ENCODE measurements at places on chromosomes 11 and 22. TPM values are rescaled to one million over a fixed set of nuclear protein-coding genes. Genes with fewer than 3 reads are reported as not detected.

The CCDC188 gene
- 5.0 TPM for total RNA-seq

The CCDC15 gene
- total RNA-seq = 2.1 TPM

The MS4A15 gene
- not detected for total RNA-seq

The HEPHL1 gene
- total RNA-seq = not detected

- no peak for DNase-seq
These were observed 17.8 kb upstream of the PIM3 start for GRCh38 chr22:49942565-49943404.

DNA sequence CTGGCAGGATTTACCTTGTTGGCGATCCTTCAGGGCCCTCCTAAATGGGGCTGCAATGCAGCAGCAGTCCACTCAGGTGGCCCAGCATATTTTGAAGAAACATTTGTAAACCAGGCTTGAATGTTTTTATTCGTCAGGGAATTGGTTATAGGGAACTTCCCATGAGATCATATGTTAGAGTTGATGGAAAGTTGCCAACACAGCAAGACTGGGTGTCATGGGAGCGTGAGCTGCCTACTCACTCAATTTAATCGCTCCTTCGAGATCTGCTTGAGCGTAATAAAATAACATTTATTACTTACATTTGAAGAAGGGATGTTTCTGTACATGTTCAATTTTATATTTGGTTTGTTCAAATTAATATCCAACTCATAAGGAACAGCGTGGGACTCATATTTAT lies 19.4 kb downstream of the OR2AT4 start:
- DNase-seq = no peak

DNA sequence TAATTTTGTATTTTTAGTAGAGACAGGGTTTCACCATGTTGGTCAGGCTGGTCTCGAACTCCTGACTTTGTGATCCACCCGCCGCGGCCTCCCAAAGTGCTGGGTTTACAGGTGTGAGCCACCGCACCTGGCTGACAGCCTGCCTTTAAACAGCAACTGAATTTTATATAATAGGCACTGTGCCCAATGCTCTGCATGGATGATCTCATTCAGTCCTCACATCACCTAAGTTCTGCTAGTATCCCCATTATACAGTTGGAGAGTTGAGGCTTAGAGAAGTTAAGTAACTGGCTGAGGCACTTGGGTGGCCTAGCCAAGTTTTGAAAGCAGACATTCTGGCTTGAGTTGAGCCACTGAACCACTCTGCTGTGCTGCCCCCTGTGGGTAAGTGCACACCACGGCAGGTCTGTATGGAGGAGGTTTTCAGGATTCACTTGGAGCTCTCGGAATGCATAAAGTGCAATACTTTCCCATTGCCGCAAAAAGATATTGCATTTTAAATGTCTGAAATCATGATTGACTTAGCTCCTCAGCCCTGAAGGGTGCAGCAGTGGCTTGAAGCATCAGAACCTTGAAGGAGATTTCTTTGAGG lies 112.4 kb downstream of the LDLRAD3 start:
- DNase-seq = no peak

GRCh38 chr11:115886422-115886733 lies 382.2 kb upstream of the CADM1 start:
- no peak for DNase-seq

DNA sequence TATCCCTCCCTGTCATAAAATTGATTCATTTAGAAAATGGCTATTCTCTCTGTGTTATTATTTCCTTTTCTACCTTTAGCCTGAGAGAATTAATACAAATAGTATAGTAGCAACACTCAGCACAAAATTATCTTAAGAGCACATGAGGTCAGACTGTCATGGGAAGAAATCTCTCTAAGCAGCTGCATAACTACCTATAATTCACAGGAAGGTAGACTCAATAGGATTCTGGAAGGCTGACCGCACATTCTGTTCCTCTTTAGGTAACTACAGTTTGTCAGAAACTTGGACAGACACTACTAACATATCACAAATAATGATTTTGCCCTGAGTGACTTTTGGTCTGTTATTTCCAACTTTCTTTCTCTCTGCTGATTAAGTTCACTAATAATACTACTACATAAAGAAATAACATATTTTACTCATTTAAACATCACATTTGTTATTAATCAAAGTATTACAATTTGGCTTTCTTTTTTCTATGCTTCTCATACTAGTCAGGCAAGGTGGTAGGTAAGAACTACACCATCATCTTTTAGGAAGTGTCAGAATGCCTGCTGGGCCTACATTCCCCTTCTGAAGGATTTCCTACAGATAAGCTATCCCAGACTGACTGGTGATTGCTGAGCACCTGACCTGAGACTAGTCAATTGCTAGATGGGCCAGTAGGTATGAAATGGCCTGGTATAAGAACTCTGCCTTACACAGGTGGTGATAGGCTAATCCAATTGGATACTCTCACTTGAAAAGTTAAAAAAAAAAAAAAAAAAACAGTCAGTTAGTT lies 325.1 kb downstream of the DLG2 start:
- no peak for DNase-seq

DNA sequence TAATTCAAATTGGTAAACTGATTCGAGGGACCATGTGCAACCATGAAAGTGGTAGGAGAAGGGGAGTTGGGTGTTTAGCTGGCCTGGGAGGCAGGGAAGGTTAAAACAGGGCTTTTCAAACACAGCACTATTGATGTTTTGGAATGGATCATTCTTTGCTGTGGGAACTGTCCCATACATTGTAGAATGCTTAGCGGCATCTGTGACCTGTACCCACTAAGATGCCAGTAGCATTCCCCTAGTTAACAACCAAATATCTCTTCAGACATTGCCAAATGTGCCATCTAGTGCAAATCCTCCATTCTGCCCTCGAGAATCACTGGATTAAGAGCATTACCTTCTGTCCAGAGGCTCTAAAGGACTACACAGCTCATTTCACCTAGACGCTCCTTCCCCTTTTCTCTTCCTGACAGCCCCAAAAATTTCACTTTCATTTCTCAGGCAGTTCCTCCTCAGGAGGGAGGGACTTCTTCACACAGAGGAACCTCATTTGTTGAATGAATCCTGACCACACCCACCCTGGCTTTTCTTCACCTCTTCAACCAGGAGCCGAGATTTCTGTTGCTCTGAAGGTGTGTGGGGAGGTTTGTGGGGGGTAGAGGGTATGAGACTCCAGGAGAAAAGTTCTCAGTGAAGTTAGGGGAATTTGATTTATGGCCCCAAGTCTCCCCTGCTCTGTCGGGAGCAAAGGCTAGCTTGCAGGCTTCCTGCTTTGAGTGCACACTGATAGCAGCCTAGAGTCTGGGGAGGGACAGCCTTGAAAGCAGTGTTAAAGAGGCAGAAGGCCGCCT lies at the start of gene TRIM34:
TSS of gene TRIM34 (plus strand) at position 513 of the 791 bp plus-strand sequence. CDS start 7,331 bp downstream, outside the sequence.
- DNase-seq = peak; percentile 33

GRCh38 chr11:1072821-1073231 lies 1.8 kb upstream of the MUC2 start:
- DNase-seq = no peak

- DNase-seq = no peak
These were observed 5.6 kb downstream of the FBXO7 start for GRCh38 chr22:32480238-32480637.

- no peak for DNase-seq
These were observed 892.6 kb downstream of the TBC1D22A start for GRCh38 chr22:47654922-47655491.

DNA sequence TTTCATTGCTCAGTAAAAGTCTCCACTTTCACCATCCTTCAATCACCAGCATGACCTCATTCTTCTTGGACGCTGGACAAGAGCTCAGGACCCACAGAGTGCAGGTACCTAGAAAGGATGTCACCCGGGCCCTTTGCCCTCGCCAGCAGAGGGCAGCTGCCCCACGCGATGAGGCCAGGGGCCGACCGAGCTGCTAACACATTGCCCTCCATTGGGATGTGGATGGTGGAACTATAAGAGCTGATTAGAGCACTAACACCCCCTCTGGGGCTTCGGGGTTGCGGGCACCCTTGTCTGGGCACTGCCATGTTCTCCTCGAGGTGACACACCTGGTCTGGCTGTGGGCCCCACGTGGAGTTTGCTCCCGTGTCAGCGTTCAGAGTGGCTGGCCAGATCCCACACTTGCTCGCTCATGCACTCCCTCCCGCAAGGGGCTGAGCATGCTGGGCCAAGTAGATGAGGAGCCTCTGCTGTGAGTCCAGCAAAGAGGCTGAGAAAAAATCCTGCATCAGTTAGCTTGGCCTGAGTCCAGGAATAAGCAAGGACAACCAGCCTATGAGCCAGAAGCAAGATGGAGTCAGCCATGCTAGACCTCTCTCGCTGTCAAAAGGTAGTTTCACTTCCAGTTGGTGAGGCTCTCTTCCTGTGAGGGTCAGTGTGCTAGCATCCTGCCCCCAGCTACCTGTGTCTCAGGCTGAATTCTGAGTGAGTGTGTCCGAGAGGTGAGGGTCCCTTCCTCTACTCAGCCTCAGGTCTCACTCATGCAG lies 9.8 kb downstream of the KRTAP5-6 start:
- no peak for DNase-seq

GRCh38 chr11:118928870-118929500 lies 3.3 kb upstream of the BCL9L start:
- DNase-seq = no peak

DNA sequence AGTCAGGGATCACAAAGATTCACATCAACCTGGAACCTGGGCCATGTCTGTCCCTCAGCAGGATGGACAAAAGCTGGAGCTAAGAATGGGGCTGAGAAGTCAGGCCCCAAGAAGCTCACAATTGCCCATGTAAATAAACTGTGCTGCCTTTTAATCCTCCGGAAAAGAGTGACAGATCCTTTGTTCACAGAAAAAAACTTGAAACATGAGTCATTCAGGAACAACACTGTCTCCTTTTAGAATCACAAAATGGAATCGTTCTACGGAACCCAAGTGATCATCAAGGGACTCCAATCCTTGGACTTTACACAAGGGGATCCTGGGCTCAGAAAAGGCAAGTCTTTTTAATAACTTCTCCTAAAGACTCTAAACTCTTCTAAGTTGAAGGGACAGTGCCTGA lies 36.1 kb downstream of the RELT start:
- no peak for DNase-seq

DNA sequence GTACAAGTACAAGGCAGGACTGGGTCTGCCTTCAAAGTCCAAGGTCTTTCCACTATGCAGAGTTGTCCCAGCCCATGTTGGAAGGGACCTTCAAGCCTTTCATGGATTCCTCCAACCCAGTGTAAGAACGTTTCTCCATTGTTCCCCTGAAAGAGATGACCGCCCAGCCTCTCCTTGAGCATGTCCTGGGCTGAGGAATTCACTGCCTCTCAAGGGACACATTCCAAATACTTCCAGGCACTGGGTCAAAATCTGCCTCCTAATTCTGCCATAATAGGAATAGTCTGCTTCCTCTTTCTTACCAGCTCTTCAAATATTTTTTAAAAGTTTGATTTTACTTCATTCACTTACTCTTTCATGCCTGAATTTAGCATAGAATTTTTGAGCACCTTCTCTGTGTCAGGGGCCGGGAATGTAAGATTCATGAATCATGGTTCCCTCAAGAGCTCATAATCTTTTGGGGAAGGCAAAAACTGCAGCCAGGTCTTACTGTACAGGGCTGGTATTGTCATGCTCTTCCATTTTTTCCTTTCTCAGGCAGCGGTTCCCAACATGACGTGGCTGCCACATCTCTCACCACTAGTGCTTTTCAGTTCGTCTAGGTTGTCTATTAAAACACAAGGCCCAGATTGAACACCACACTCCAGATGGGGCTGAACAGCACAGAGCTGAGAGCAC lies 143.3 kb upstream of the TBCEL start:
- DNase-seq = no peak
